ENCODE measurements at places on chromosomes 7 and 10. TPM values are rescaled to one million over a fixed set of nuclear protein-coding genes. Genes with fewer than 3 reads are reported as not detected.

DNA sequence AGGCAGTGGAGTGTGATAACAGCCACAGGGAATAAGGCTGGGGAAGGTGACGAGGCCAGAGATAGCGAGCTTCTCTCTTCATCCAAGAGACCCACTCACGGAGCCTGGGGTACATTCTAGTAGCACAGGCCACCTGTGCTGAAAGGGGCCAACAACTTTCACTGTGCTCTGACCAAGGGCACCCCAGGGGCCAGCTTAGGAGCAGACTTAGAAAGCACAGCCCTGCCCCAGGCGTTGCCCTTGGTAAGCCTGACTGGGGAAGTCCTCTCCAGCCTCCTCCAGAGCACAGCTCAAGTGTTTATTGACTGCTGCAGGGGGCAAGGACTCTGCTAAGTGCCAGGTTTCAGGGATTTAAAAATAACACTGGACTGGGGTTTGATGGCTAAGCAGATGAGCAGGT, 44.7 kb downstream of the EBF3 start:
- DNase-seq, result no peak

DNA sequence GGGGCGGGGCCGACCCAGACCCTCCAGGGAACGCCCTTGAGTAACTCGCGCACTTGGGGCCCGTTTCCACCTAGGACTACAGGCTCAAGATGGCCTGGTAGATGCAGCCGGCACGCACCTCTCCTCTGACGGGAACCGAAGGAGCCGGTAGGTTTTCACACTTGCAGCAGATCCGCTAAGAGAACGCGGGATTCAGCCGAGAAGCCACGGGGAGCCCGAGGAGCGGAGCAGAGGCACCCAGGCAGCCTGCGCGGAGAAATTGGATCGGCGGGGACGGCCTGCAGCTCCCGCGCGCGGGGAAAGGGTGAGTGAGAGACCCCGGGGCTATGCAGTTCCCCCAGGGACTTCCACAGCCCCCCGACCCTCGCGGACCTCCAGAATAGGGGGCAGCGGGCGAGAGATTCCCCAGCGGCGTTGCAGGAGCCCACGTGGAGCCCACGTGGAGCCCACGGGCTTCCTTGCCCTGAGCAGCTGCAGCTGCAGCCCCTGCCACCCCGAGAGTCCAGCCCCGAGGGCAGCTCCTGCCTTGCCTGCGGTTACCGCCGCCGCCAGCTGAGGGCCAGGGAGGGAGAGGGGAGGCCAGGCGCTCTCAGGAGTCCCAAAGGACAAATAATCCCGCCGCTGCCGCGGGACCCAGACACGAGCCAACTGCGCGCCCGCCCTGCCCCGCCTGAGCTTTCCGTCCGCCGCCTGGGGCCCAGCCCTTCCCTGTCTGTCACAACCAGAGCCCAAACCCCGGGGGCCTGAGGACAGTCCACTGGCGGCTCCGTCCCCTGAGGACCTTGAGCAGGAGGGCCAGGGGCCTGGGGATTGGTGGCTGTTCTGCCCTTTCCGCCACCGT, 13.1 kb downstream of the IFT22 start:
- DNase-seq, result no peak

LSM8 gene
- polyA plus RNA-seq, result 61.7 TPM

NPFFR1 gene
- 0.22 TPM for polyA plus RNA-seq

- DNase-seq, result no peak
Observed at GRCh38 chr7:156783864-156784263, 109.1 kb downstream of the LMBR1 start.
